ENCODE measurements at places on chromosomes 4 and X.

DNA sequence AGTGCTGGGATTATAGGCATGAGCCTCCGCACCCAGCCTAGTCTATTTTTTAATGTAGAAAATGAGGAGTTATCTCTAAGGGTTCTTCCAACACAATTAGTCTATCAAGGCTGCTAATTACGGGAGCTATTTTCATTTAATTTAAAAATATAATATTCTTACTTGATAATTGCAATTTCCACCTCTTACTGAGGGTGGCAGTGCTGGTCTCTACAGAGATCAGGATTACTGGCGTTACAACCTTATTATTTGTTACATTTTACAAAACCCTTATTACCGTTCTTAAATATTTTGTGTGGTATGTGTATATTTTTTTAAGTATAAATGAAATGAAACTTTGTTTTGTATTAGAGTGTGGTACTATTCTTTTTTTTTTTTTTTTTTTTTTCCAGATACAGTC lies 17.6 kb upstream of the GK start:
- DNase-seq: peak; percentile 19

- DNase-seq: no peak
These were observed 90.8 kb upstream of the PPP2R3B start for GRCh38 chrX:477441-478012.

- DNase-seq: no peak
These were observed 260.6 kb upstream of the DIAPH2 start for GRCh38 chrX:96424007-96424406.

DNA sequence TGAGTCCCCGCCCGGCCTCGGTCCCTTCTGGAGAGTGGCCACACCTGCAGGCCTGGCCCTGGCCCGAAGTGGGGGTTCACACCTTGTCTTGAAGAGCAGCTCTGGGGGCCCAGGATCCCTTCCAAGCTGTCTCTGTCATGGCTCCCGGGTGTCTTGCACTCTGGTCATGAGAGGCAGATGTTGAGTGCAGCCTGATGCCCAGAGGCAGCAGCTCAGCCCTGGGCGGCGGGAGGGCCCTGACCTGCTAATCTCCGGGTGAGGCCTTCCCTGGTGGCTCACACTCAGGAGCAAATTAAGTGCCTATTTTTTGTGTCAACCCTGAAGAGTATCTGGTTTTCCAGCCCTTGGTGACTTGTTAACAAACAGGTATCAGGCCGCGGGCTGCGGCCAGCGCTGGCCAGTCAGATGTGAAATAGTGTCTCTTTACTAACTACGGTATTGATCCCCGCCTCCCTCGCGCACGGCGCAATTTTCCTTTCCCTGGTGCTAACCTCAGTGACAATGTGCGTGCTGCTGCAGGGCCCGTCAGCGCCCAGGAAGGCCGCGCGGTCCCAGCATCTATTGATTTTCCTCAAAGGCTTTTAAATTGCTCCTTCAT lies 24.2 kb downstream of the NKX1-1 start:
- DNase-seq: no peak

- no peak for DNase-seq
These were observed 24.0 kb downstream of the CDKN2AIP start for GRCh38 chr4:183468210-183469095.

GRCh38 chr4:32631831-32632230 lies 1911.7 kb downstream of the PCDH7 start:
- no peak for DNase-seq
